ENCODE measurements at places on chromosomes 5 and 9.

GRCh38 chr9:77521091-77521490 is 127.0 kb downstream of the GNA14 start:
- no peak for DNase-seq

GRCh38 chr5:90311401-90311800 is 98.2 kb downstream of the CETN3 start:
- DNase-seq = no peak

DNA sequence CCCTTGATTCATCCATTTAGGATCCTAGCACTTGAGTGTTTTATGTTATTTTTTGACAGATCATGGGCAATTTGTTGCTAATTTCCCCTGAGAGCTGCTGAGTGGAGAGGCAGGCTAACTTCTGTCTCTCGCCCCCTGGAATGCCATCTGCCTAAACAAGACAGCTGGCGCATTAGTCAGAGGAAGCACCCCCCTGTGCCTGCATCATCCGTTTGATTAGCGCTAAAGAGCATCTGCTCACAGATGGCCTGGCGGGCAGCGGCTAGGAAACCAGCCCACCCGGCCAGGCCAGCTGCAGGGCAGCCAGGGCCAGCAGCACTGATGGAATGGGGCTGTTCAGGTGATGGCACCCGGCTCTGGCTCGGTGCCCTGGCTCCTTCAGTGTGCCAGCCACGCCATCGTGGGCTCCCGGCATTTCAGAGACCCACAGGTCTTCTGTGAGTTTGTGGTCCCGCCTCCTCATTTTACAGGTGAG is 22.9 kb upstream of the ASS1 start:
- DNase-seq = no peak

GRCh38 chr5:171705830-171706468 is 79.7 kb upstream of the SMIM23 start:
- DNase-seq = no peak

- DNase-seq = no peak
These were observed 14.8 kb upstream of the COL5A1 start for GRCh38 chr9:134626571-134627416.

DNA sequence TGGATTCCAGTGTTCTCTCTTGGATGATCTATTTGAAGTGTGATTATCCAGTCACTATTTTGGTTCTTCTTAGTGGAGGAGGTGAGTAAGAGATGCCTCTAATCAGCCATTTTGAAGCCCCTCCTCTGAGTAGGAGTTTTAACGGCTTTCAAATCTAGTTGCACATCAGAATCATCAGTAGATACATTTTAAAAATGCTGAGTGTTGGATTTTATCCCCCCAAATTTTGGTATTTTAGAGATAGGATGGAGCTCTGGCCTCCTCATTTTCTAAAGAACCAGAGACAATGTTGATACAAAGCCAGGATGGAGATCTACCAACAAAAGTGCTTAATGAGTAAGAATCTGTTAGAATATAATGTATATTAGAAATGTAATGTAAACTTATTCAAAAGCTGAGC is 1061.0 kb upstream of the WWC1 start:
- no peak for DNase-seq

DNA sequence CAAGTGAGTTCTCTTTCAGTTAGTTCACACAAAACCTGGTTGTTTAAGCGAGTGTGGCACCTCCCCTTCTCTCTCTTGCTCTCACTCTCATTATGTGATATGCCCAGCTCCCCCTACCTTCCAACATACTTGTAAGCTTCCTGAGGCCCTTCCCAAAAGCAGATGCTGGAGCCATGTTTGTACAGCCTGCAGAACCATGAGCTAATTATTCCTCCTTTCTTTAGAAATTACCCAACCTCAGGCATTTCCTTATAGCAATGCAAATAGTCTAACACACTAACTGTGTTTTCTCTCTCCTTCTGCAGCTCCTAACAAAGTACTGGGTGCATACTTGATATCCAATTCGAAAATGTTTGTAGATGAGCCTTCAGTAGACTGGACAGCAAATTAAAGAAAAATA is 62.7 kb downstream of the TRIM32 start:
- no peak for DNase-seq

DNA sequence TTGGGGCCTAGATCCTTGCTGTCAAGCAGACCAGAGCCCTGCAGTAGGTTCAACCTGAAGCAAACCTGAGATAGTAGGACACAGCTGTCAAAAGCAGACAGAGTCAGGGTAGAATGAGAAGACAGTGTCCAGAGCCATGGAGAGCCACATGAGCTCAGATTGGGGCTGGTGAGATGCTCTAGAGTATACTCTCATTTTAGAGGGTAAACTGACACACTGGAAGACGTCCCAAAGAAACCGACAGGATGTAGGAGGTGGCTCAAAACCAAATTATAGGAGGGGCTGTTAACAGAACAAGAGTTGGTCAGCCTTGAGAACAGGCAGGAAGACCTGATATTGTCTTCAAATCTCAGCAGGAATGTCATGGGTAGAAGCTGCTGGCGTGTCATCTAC is 11.5 kb downstream of the CCDC69 start:
- no peak for DNase-seq

DNA sequence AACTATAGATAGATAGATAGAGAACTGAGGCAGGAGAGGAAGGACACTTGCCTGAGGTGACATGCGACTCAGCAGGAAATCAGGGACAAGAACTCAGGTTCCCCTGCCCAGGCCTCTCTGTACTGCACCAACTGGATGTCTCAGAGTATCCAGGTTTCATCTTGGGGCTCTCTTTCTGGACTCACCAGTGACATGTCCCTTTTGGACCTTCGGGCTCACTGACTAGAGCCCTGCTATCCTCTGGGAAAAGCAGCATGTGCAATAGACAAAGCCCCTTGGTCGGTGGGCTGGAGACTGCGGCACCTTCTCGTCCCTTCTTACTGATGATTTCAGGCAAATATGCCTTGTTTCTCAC is 104.5 kb downstream of the RGS3 start:
- no peak for DNase-seq

DNA sequence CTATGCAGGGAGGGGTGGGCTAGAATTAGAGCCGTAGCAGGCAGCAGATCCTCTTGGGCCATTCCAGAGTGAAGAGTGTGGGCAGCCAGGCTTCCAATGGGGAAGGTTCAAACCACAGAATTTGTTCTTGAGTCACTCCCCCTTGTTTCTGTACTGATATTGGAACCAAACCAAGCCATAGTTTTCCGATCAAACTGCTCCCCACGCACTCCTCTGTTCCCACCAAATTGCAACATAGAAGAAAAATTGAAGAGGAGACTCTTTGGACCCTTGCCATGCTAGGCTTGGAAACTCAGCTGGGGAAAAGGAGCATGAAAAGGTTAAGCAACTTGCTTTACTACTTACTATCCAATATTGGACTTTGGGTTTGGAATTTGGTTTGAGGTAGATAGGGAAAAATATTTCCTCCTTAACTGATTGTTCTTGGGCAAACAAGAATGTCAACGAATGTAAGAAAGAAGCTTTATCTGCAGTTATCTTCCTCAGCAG is 165.8 kb upstream of the NR3C1 start:
- DNase-seq = no peak

GRCh38 chr5:126508962-126509279 is 85.7 kb downstream of the GRAMD2B start:
- DNase-seq = no peak

DNA sequence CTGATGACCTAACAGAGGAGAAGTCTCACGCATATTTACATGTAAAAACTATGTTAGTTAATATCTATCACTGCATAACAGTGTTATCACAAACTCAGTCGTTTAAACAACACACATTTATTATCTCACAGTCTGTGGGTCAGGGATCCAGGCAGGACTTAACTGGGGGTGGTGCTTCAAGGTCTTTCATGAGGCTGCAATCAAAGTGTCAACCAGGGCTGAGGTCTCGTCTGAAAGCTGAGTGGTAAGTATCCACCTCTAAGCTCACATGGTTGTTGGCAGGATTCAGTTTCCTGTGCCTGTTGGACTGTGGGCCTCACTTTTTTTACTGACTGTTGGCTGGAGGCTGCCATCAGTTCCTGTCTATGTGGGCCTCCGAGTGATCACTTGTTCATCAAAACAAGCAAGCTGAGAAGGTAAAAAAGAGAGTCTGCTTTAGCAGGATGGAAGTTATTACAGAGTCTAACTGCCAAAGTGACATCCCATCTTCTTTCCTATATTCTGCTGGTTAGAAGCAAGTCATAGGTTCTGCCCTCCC is 188.6 kb downstream of the CARTPT start:
- DNase-seq = no peak

GRCh38 chr5:141804475-141804874 is 73.7 kb downstream of the PCDH1 start:
- no peak for DNase-seq

Measured in esophagus squamous epithelium (tissue), 5 donors.